ENCODE measurements at places on chromosomes 4 and X.
A peak's percentile ranks its signal among the peaks of the same experiment; 100 is the strongest.

DNA sequence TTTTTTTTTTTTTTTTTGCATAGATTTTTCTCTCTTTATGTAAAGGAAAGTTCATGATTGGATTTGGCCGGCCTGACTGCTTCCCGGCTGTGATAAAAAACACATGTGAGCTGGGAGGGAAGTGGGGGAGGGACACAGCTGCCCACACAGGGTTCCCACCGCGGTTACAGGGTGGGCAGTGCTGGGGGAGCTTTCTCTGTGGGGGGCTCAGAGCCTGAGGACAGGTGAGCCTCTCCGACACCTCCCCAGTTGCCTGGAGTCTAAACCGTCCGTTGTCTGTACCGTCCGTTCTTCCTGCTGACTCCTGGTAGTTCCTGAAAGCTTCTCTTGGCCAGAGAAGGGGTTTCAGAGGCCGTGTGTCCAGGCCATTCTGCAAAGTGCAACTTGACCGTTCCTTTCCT lies 21.8 kb downstream of the SHOX start:
- no peak for DNase-seq

- peak; percentile 11 for DNase-seq
Observed at GRCh38 chrX:118350706-118351105, 4.8 kb downstream of the WDR44 start.

DNA sequence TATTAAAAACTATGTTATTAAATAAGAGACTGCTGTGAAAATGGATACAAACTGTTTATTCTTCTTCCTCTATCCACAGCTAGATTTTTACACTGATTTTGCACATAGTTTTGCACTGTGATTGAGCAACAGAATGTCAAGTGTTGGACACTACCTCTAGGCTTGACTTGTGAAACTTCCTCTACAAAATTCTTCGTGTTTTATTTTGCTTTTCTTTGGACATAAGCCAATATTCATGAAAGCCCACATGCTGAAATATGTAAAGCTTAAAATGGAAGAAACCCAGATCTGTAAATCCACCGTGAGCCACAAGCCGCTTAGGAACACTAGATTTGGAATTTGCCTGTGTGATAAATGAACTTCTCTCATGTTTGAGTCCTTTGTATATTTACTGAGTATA lies 849.4 kb downstream of the FSTL5 start:
- DNase-seq: no peak

DNA sequence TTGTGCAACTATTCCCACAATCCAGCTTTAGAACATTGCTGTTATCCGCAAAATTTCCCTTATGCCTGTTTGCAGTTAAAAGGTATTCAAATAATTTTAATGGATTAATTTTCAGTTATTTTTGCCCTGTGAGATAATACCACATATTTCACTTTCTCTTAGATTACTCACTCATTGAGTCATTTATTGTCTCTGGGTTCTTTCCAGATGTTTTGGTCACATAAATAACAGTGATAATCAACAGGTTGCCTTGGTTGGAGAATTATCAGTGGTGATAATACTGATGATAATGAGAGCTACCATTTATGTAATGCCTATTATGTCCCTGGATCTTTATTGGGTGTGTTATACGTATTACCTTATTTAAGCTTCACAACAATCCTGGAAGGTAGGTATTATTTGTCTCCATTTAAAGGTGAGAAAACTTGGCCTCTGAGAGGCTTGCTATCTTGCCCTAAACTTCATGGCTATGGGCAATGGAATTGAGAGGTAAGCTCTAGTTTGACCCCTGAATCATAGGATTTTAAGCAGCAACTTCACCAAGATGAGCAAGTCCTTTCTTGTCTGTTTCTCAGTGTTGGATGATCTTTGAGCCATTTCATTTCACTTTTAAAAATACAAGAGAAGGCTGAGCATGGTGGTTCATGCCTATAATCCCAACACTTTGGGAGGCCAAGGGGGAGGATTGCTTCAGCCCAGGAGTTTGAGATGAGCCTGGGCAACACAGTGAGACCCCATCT lies 87.4 kb downstream of the KIT start:
- no peak for DNase-seq

DNA sequence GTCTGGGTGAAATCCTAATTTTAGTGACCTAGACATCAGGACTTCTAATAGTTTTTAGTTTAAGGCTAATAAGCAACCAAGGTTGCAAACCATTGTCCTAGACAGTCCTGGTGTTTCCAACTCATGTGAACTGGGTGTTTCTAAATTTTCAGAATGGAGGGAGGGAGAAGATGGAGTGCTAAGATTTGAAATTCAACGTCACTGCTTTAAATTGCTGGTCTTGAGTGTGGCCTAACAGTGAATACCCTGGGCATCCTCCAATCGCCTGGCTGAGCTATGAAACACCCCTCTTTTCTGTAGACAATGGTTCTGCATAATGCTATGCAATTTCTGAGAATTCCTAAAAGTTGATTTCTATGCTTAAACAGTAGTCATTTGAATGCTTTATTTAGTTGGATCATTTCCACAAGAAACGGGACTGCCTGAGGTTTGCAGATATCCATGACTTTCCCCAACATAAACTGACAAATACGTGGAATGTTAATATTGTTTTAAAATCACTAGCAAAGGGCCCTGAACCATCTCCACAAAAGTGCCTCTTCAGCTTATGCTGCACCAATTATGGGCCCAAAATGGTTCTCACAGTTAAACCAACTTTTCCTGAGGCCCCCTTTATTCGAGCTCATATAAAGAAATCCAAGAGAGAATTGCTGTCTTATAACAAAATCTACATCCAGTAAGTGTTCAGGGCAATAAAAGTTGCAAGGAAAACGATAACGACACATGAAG lies 1.1 kb downstream of the FBXL5 start:
- peak; percentile 70 for DNase-seq

DNA sequence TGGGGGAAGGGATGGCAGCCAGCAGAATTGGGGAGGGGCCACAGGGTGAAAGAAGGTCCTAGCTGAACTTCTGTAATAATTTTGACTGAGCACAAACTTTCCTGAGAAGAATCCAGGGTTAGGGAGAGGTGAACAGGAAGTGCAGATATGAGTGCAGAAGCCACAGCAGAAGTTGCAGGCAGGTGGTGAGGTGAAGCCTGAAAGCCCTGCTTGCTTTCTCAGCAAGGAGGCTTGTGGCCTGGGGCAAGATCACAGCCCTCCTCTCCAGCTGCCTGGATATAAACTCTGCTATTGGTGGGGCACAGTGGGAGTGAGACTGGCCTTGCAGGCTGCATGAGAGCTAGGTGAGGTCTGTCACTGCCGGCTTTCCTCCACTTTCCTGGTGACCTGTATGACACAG lies 44.1 kb upstream of the UPRT start:
- no peak for DNase-seq

All from lung microvascular endothelial cell (primary cell).